Fibroblast of skin of left biceps (primary cell): ENCODE measurements at places on chromosomes 11 and 22.

- DNase-seq: peak; percentile 13
Observed at GRCh38 chr22:31490496-31490925, 869 bp upstream of the EIF4ENIF1 start.

- peak; percentile 69 for DNase-seq
Observed at GRCh38 chr11:44178381-44178780, 82.9 kb downstream of the EXT2 start.

DNA sequence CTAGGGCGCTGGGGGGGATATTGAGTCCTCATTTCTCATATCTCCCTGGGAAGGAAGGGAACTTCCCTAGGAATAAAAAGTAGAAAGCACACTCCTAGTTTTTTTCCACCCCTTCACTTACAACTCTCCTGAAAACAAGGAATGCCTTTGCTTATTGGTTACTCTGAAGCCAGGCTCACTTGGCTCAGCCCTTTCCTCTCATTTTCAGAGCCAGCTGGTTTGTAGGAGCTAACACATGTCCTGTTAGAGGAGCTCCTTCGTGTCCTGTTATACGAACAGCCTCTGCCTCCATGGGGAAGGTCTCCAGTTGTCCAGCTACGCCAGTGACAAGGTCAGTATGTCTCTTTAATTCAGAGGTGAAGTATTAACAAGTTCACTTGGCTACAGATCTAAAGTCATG, 17.6 kb downstream of the ALKBH8 start:
- DNase-seq: no peak

GRCh38 chr11:118240999-118241763, 11.0 kb downstream of the MPZL3 start:
- no peak for DNase-seq
